Stimulated activated CD8-positive, alpha-beta memory T cell treated with anti-CD3 and anti-CD28 coated beads, Interleukin-7, amount 100 ng/mL, for 1 hour (primary cell): ENCODE measurements at places on chromosomes 5 and 9.

- no peak for DNase-seq
Observed at GRCh38 chr9:116905171-116905588, 218.1 kb downstream of the TRIM32 start.

- no peak for DNase-seq
Observed at GRCh38 chr9:72464857-72465592, 56.4 kb upstream of the TMC1 start.

DNA sequence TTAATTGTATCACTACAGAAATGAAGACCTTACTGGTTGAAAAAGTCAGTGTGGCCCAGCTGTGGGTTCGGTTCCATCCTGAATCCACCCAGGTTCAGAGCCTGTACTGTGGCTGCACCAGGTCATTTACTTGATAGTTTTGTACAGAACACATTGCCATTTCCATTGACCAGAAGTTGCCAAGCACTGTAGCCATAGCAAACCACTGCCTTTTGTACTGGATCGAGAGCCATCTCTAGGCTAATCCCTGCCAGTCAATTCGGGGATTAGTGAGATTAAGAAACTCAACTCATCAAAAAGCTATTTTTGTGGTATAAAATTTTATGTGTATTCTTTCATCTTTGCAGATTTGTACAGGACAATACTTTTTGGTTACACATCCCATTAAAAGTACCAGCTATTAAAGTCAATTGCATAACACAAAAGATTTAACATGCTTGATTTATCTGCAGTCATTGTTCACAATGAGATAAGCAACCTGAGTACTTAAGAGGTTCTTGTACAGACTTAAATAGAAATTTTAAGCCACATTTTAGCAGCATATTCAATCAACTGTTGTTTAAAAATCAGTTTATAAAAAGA, 108.5 kb upstream of the OTULINL start:
- DNase-seq = no peak

- no peak for DNase-seq
Observed at GRCh38 chr5:157072508-157072907, 13.6 kb upstream of the HAVCR1 start.

GRCh38 chr5:110873773-110874437, 135.1 kb downstream of the SLC25A46 start:
- no peak for DNase-seq

DNA sequence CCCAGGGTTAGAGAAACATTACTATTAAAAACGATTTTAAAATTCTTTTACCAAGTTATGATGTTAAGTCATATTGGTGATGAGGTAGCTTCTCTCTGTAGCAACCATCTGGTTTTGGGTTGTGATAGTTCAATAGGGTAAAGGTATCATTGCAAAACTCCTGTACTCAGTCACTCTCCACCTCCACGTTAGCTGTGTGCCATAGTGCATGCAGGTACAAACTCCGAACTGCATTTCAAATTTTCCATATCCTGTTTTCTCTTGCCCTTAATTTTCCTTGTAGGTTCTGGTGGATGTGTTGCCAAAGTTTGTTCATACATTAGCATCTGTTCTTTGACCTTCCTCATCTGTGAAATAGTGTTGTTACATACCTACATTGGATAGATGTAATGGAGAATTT, 53.1 kb upstream of the ARRDC3 start:
- no peak for DNase-seq
